ENCODE measurements at places on chromosomes 5 and 9. TPM values are rescaled to one million over a fixed set of nuclear protein-coding genes. Genes with fewer than 3 reads are reported as not detected.

DNA sequence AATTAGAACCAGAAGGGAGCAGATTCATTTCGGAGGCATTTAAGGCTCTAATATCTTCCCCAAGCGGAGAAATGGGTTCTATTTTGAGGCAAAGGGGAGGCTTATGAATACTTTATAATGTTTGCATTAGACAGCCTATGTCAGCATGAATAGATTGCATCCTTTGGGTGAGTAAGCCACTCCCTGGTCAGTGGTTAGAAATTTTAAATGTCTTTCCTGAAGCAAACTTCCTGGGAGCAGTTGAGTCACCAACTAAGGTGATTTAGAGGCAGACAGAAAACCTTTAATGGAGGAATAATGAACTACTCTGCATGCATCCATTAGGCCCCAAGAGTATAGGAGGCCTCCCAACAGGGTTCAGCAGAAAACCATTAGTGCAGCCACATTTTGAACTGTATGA is 204.9 kb downstream of the ELAVL2 start:
- H3K36me3 ChIP-seq: no peaks in the 10 kb centered on the region
- no peak overlapping the region for H3K4me3 ChIP-seq
- no peak overlapping the region for H3K27ac ChIP-seq

CREB3 gene
- 34.3 TPM for total RNA-seq

OR1Q1 gene
- total RNA-seq: not detected

- no peak overlapping the region for H3K4me3 ChIP-seq
- H3K27me3 ChIP-seq: no peaks in the 10 kb centered on the region
- no peaks in the 10 kb centered on the region for H3K36me3 ChIP-seq
- DNase-seq: no peak
Measured at GRCh38 chr9:137891588-137892423, 14.2 kb downstream of the CACNA1B start.

GTF3C4 gene
- 17.8 TPM for total RNA-seq

PCDHB5 gene
- total RNA-seq: not detected

- no peak for DNase-seq
- no peaks in the 10 kb centered on the region for H3K4me1 ChIP-seq
- H3K27ac ChIP-seq: no peak overlapping the region
- no peaks in the 10 kb centered on the region for H3K36me3 ChIP-seq
Measured at GRCh38 chr5:4907571-4907970, 232.6 kb upstream of the ADAMTS16 start.

DNA sequence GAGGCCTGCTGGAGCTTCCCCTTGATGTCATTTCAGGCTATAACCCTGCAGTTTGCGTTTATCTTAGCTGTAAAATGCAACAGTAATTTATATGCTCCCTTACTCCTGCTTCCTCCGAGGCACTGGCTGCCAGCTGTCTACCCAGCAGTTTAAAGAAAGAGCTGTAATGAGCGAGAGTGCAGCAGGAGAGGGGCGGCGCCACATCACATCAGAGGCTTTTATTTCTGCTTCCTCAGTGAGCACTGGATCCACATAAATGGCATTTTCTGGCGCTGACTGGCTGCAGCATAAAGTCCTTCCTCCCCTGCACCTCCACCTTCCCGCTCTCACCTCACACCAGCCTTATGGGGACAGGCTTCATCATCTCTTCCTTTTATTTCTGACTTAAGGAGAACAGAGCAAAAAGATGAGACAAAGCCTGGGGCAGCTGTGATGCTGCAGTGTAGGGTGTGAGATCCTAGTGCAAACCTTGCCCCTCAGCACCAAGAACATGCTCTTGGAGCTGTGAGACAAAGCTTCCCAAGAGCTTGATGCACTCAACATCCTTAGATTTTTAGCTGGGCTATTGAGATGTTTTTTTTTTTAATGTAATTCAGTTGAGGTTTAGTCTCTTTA is 829.6 kb upstream of the ZNF608 start:
- H3K4me1 ChIP-seq: no peaks in the 10 kb centered on the region
- no peak for DNase-seq
- H3K27ac ChIP-seq: no peak overlapping the region
- no peaks in the 10 kb centered on the region for H3K36me3 ChIP-seq
- no peak overlapping the region for H3K4me3 ChIP-seq

DNA sequence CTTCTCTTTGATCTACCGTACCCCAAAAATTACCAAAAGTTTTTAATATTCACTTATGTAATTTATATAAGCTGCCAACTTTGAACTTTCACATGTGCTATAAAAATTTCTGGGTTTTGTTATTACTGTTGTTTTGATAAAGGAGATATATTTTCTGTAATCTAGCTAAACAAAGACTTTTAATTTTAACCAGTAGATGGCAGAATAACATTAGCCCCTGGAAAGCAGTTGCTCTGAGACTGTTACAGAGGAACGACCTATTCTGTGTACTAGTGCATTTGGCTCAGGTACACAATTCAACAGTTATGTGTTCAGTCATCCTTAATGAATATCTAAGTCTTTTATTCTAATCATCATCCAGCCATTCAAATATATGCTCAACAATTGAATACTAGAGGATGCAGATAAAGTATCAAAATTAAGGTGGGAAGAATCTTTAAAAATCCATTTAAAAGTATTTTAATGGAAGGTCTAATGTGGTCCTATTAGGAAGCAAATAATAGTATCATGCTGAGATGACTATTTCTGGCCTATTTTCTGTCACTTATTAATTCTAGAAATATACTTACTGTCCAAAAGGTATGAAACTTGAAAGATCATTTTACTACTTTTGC is 8.6 kb downstream of the KLHL9 start:
- DNase-seq: no peak
- H3K4me3 ChIP-seq: no peak overlapping the region
- H3K27me3 ChIP-seq: no peaks in the 10 kb centered on the region
- H3K27ac ChIP-seq: no peak overlapping the region

DNA sequence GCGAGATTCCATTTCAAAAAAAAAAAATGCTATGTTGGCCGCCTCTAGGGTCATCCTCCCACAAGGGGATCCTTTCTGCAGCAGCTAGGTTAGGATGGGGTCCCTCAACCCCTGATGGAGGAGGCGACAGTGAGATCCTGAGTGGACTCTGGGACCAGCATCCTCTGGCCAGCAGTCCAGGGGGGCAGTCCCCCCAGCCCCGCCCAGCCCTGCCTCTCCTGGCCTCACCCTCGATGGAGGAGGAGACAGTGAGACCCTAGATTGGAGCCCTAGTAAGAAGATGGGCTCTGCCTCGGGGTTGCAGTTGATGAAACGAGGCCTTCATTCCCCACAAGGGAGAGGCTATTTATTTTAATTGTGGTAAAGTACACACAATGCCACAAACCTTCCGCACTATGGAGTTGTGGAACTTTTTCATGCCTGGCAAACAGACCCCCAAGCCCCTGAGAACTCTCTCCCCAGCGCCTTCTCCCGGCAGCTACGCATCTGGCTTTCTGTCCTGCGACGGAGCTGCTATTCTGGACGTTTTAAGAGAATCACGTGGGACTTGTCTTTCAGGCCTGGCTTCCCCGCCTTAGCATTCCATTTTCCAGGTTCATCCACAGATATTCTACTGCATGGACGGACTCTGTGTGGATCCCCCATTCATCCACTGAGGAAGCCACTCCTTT is 15.8 kb downstream of the VAV2 start:
- H3K36me3 ChIP-seq: no peaks in the 10 kb centered on the region
- DNase-seq: no peak
- no peaks in the 10 kb centered on the region for H3K4me1 ChIP-seq
- no peak overlapping the region for H3K27ac ChIP-seq
- H3K27me3 ChIP-seq: no peaks in the 10 kb centered on the region

All from activated T-helper 2 cell treated with anti-CD3 and anti-CD28 coated beads, Interferon-gamma antibody, Interleukin-2, Interleukin-4, amounts not matched to agents 10 μg/mL and 5 μg/mL and 100 μg/mL, durations not matched to agents 14 hours and 24 hours and 36 hours (primary cell).